ENCODE measurements at places on chromosomes 5 and 9.

- DNase-seq: no peak
Observed at GRCh38 chr5:113090336-113091106, 113.9 kb downstream of the DCP2 start.

- DNase-seq: no peak
Observed at GRCh38 chr5:100840370-100840769, 62.7 kb downstream of the ST8SIA4 start.

DNA sequence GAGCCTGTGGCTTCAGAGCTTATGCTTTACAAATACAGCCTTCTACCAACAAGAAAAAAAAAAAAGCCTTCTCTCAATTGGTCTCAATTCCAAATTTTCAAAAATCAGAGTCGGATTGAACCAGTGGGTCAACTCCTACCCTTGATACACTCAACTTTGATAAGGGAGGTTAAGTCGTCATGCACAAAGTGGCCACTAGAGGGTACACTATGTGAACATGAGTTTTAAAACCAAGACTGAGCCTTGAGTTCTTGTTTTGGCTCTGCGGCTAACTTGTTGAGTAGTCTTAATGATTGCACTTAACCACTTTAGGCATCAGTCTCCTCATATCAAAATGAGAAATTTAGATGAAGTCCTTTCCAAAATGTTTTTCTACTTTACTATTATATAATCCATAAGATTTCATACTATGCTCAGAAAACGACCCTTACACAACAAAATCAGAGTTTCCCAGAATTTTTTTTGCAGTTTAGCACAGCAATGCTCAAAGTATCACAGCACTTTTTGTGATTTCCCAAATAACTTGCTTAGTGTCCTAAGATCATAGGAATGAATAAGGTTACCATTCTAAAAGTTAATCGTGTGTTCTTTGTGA, 92.9 kb upstream of the MTAP start:
- DNase-seq: no peak

DNA sequence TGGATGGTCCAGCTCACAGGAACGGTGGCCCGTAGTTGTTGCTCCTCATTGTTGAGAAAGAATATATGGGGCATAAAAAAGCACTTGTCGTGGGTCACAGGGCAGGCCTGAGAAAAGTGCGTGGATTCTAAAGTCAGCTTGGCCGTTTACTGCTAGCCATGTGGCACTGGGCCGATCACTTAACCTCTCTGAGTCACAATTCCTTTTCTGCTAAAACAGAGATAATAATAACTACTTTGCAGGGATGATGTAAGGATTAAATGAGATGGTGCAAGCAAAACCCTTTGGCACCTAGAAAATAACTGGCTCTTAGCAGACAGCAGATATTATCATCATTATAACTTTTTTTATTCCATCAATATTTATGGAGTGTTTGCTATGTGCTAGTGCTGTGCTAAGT, 579.7 kb downstream of the CCDC171 start:
- DNase-seq: no peak

- DNase-seq: no peak
Observed at GRCh38 chr9:94904806-94905205, 178.3 kb downstream of the AOPEP start.

- DNase-seq: no peak
Observed at GRCh38 chr9:130396581-130396980, 48.2 kb upstream of the ASS1 start.

- DNase-seq: no peak
Observed at GRCh38 chr9:80883826-80884579, 805.3 kb downstream of the TLE1 start.

- no peak for DNase-seq
Observed at GRCh38 chr9:33166231-33167083, 679 bp downstream of the B4GALT1 start.

DNA sequence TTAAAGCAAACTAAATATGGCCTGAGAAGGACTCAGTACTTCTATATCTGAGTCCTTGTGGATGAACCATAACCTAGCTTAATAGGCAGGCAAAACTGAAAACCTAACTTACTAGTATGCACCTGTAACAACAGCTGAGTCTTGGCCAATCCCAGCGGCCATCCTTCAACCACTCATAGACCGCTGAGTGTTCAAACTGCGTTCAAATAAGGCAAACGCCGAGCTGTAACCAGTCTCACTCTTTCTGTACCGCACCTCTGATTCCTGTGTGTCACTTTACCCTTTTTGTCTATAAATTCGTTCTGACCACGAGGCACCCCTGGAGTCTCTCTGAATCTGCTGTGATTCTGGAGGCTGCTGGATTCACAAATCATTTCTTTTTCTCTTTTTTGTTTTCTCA, 170.5 kb downstream of the COL23A1 start:
- DNase-seq: no peak

Data from muscle of back (tissue), 13 donors.